HT1080 (cell line): ENCODE measurements at places on chromosomes 3 and 15.
A peak's percentile ranks its signal among the peaks of the same experiment; 100 is the strongest.

DNA sequence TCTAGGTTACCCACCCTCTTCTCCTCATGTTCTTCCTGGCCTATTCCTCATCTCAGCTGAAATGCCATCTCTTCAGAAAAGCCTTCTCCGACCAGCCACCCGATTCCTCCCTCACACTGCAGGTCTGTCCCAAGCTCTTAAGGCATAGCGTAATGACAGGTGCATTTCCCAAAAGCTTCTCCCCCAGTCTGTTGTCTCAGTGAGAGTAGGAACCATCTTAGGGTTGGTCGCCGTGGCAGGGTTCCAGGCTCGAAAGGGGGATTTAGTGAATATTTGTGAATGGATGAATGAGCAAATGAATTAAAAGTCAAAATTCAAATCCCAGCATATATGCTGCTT is 78.6 kb downstream of the TOP2B start:
- no peak for DNase-seq

DNA sequence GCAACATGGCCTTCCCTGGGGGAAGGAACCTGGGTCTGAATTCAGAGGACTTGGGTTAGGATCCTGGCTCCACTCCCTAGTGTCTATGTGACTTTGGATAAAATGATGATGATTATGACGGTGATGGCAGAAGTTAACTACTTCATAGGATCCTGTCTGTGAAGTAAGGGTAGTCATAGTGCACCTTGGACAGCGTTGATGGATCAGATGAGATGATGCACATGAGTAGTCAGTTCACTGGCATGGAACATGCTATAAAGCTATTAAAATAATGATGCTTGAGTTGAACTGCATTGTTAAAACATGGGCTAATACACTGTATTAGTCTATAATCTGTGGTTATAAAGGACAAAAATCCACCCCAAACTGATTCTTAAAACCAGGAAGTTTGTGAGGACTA is 62.0 kb downstream of the EEFSEC start:
- DNase-seq, result no peak

DNA sequence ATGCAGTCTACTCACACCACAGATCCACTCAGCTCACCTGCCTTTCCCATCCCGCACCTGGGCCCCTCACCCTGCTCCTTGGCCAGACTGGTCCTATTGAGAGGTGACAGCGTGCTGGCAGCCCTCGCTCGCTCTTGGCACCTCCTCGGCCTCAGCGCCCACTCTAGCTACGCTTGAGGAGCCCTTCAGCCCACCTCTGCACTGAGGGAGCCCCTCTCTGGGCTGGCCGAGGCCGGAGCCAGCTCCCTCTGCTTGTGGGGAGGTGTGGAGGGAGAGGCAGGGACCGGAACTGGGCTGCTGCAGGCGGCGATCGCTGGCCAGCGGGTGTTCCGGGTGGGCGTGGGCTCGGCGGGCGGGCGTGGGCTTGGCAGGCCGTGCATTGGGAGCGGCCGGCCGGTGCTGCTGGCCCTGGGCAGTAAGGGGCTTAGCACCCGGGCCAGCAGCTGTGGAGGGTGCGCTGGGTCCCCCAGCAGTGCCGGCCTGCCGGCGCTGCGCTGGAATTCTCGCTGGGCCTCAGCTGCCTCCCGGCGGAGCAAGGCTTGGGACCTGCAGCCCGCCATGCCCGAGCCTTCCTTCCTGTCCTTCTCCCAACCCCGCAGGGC is 45.5 kb upstream of the USP3 start:
- no peak for DNase-seq

GRCh38 chr15:101018016-101018415 is 98.9 kb downstream of the LRRK1 start:
- no peak for DNase-seq

- DNase-seq, result peak; percentile 81
Measured at GRCh38 chr3:126472277-126473006, 3.2 kb downstream of the ZXDC start.

DNA sequence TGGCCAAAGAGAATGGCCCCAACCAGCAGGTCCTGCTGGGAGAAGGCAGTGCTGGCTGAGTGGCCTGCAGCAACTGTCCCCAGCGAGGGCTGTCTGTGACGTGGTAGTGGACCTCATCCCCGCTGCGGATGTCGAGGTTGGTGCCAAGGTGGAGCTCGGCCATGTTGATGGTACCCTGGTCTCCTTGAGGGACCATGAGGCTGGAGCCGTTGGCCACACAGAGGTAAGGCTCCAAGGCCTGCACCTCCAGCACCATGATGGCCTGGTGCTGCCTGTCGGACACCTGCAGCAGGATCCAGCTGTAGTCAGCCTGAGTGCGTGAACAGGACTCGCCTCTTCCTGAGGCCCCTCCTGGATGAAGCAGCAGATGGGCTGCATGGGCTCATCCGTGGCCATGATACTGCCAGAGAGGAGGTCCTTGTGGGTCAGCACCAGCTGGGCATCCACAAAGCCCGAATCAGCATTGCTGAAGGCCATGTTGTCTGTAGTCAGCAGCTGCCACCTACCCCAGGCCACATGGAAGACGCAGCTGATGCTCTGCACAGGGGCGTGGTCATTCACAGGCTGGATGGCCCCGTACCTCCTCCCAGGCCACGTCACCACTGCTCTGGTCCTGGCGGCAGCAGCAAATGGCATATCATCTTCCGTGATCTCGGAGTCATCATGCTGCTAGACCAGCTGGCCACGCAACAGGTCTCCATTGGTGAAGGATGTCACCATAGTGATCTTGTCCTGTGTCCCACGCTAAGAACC is 167.5 kb downstream of the GOLGA6L4 start:
- no peak for DNase-seq

DNA sequence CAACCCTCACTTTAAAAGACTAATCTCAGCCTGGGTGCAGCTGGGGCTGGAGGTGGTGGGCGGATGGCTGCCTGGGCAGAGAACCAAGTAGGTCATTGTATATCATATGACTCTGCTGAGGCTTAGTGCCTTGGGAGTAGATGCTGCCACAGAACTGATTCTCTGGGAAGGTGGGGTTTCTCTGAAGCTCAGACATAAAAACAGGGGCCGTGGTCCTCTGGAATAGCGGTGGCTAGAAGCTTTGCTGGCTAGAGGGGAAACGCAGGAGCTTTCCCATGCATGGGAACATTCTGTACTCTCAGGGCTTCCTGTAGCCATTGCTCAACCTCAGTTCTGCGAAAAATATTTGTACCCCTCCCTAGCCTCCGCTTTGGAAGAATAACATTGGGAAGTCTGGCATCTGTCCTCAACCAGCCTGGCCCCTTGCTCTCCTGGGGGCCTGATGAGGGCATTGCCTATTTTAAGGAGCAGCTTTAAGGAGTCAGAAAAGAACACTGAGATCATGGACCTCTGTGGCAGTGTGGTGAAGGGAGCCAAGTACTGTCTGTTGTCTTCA is 14.7 kb downstream of the TIMP4 start:
- DNase-seq, result no peak

DNA sequence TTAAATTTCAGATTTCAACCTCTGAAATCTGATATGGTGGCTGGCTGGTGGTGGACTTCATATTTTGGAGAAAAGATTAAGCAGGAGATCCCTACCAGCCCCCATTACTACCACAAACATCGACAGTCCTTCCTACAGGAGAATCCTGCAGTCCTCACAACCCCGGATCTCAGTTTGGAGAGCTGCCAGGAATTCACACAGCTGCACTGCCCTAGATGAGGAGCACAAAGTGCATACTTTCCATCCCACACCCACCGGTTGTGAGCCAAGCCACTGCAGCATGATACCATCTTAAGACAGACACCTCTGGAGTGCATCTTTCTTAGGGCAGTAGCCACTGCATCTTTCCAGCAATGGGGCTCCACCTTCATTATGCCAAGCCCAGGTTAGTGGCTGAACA is 185.5 kb upstream of the GPR149 start:
- no peak for DNase-seq
